ENCODE measurements at places on chromosomes 4 and X. TPM values are rescaled to one million over a fixed set of nuclear protein-coding genes. Genes with fewer than 3 reads are reported as not detected.

NEXMIF gene
- total RNA-seq = under 0.01 TPM

NXF3 gene
- total RNA-seq = not detected

PPP1R2C gene
- total RNA-seq = not detected

EGF gene
- 0.10 TPM for total RNA-seq

BRS3 gene
- total RNA-seq = not detected

GLUD2 gene
- total RNA-seq = 1.6 TPM

ITGB1BP2 gene
- total RNA-seq = 2.1 TPM

PRDX4 gene
- 210 TPM for total RNA-seq

SLC49A3 gene
- 6.9 TPM for total RNA-seq

NPFFR2 gene
- total RNA-seq = 1.6 TPM

HS6ST2 gene
- total RNA-seq = 0.82 TPM

NXF2 gene
- total RNA-seq = not detected

EFHC2 gene
- total RNA-seq = 0.10 TPM

TBC1D9 gene
- total RNA-seq = 72.3 TPM

FAM9C gene
- not detected for total RNA-seq

ZFP42 gene
- 0.63 TPM for total RNA-seq

OCRL gene
- total RNA-seq = 14.7 TPM

RTL3 gene
- 0.18 TPM for total RNA-seq

ZNF732 gene
- 1.1 TPM for total RNA-seq

UCHL1 gene
- total RNA-seq = 997 TPM

AVPR2 gene
- not detected for total RNA-seq

MAGEA1 gene
- not detected for total RNA-seq

TCEAL7 gene
- 16.2 TPM for total RNA-seq

HDX gene
- total RNA-seq = 9.6 TPM

TBX22 gene
- total RNA-seq = not detected

PPARGC1A gene
- 1.8 TPM for total RNA-seq

PLS3 gene
- total RNA-seq = 293 TPM

TBC1D19 gene
- total RNA-seq = 17.8 TPM

PABPC1L2B gene
- total RNA-seq = not detected

CXorf65 gene
- not detected for total RNA-seq

NAP1L2 gene
- 0.41 TPM for total RNA-seq

TCEAL9 gene
- 106 TPM for total RNA-seq

NPY1R gene
- 0.58 TPM for total RNA-seq

C4orf51 gene
- total RNA-seq = not detected

RHOXF1 gene
- not detected for total RNA-seq

UGT2B11 gene
- not detected for total RNA-seq

HPGDS gene
- not detected for total RNA-seq

LONRF3 gene
- 5.2 TPM for total RNA-seq

DUSP21 gene
- not detected for total RNA-seq

IDH3G gene
- total RNA-seq = 102 TPM

UBE2K gene
- total RNA-seq = 37.2 TPM

POF1B gene
- not detected for total RNA-seq

SSX2 gene
- not detected for total RNA-seq

FGF16 gene
- 27.7 TPM for total RNA-seq

DAPP1 gene
- total RNA-seq = not detected

BST1 gene
- total RNA-seq = 88.9 TPM
